AG20443 (cell line): ENCODE measurements at places on chromosomes 2 and 18.
A peak's percentile ranks its signal among the peaks of the same experiment; 100 is the strongest.

DNA sequence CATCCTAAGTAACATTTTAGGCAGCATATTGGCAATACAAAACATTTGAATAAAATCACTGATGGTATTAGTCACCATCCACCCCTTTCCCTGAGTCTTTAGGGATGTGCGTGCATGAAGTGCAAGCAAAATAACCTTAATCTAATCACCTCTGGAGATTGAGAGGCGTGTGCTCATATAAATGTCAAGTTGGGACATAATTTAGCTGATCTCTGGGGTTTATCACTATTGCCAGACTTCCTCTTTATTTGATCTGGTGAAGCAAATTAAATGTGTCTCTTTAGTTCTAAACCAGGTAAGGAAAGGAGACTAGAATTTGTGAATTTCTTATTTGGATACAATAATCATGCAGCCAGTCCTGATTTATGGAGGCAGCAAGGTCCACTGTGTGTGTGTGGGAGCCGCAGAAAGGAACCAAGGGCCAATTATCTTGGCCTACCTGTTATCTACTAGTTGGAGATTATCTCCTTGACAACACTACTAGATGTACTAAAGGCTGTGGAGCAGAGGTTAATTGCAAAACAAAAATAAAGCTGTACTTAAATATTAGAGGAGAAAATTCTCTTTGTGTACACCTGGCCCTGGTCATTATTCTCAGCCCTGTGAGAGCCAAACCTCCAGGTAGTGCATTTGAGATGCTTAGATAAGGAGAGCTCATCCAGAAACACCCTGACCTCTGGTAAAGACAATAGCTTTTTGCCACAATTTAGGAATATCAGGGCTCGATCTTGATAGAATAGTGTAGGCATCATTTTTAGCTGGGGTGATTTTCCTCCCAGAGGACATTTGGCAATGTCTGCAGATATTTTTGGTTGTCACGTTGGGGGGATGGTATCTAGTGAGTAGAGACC, 78.2 kb downstream of the HRH4 start:
- DNase-seq = no peak

- DNase-seq = no peak
These were observed 15.6 kb upstream of the GPBAR1 start for GRCh38 chr2:218245214-218245613.

DNA sequence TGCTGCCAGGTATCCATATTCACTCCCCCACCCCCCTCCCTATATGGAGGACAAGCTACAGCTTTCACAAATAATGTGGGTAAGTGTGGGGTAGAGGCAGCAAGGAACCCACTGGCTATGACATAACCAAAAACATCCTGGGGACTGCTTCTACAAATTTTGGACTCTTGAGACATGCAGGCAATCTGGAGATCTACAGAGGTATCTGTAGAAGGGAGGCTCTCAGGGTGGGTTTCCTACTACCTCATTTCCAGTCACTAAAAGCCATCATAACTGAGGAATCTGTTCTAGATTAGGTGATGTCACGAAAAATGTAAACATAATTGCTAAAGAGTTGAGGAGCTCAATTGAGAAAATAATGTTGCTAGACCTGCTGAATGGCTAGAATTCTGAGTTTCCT, 46.8 kb upstream of the WIPF1 start:
- no peak for DNase-seq

GRCh38 chr2:168593713-168594112, 137.6 kb downstream of the CERS6 start:
- DNase-seq = no peak

GRCh38 chr2:64329848-64330247, 124.1 kb upstream of the LGALSL start:
- peak; percentile 31 for DNase-seq

DNA sequence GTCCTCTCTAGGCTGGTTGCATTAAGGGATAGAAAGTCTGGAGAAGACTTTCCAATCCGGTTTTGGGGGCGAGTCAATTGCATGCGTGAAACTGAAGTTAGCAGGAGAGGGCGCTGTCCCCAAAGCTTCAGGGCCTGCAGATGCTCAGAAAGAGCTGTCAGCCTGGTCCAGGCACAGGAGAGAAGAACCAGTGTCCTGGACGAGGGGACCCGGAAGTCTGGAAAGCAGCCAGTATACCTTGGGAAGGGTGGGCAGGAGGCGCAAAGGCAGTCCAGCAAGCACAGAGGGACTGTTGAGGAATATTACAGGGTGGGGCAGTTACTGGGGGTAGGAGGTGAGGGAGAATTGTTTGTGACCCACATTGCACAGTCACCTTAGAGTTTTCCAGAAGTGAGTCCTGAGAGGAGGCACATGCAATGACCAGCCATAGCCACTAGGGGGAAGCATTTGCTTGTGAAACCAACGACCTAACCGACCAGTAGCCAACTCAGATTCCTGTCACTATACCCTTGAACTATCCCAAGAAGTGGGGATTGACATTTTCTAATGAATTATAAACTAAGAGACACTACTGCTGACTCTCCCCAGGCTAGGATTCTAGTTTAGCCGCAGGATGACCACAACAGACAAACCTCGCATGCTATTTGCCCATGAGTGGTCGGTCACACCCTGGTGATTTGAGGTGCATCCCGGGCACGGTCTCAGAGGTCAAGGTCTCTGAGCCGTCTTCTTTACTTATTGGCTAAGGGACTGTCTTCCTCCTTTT, 172.8 kb downstream of the RDH14 start:
- peak; percentile 75 for DNase-seq

DNA sequence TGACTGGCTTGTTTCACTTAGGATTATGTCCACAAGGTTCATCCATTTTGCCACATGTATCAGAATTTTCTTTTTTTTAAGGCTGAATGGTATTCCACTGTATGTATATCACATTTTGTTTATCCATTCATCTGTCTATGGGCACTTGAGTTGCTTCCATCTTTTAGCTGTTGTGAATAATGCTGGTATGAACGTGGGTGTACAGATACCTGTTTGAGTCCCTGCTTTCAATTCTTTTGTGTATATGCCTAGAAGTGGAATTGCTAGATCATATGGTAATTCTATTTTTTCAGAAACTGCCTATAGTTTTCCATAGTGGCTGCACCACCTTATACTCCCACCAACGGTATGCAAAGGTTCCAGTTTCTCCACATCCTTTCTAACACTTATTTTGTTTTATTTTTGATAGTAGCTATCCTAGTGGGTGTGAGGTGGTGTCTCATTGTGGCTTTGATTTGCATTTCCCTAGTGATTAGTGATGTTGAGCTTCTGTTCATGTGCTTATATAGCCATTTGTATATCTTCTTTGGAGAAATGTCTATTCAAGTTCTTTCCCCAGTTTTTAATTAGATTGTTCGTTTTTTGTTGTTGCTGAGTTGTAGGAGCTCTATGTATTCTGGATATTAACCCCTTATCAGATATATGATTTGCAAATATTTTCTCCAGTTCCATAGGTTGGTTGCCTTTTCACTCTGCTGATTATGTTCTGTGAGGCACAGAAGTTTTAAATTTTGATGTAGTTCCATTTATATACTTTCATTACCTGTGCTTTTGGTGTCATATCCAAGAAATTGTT, 40.7 kb downstream of the TTC39C start:
- no peak for DNase-seq

DNA sequence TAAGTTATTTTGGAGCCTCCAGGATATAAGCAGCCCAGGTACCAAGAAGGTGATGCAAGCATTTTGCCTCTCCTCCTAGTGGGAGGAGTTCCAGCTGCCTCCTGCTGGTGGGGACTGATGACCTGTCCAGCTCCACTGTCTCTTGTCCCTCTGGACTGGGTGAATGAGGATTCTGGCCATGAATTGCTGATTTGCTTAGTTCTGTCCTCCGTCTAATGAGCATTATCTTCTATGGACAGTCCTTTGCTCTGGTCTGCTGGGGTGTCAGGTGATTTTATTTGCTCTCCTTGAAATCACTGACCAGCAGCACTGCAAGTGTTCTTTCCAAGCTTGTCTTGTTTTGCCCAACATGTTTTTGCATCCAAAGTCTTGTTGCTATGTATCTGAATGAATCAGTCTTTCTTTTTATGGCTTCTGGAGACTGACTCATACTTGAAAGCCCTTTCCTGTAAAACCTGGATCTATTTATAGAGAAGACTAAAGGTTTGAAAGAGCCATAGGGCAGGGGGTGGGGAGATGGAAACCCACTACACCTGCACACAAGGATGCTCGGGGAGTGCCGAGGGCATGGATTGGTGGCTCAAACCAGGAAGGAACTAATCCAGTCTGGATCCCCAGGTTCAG, 40.5 kb upstream of the EFHD1 start:
- peak; percentile 73 for DNase-seq
